Pancreas (tissue), 10 donors: ENCODE measurements at places on chromosomes 4 and X.
A peak's percentile ranks its signal among the peaks of the same experiment; 100 is the strongest.

GRCh38 chr4:184136525-184136924, 81.1 kb downstream of the ENPP6 start:
- H3K36me3 ChIP-seq = no peaks in the 10 kb centered on the region
- H3K4me1 ChIP-seq = no peaks in the 10 kb centered on the region
- H3K4me3 ChIP-seq = no peak overlapping the region
- no peak overlapping the region for H3K27ac ChIP-seq

- H3K36me3 ChIP-seq = no peaks in the 10 kb centered on the region
- no peaks in the 10 kb centered on the region for H3K27me3 ChIP-seq
- no peak for DNase-seq
- no peak overlapping the region for H3K4me3 ChIP-seq
- H3K4me1 ChIP-seq = peaks cover 29% of the 10 kb centered on the region
- peak overlapping the region; percentile 34 for H3K27ac ChIP-seq
These were observed 48.0 kb downstream of the RAPGEF2 start for GRCh38 chr4:159150821-159151390.

DNA sequence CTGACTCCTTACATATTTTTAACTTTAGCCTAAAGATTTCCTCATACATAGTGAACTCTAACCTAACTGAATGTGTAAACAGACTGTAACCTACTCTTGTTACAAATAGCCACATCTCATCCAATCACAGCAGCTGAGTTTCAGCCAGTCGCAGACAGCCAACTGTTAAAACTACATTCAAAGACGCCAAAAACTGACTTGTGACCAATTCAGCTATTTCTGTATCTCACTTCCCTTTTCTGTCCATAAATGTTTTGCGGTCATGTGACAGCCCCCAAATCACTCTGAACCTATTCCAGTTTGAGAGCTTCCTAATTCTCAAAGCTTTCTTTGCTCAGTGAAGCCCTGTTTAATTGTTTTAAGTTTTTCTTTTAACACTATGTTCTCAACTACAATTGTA, 2731.9 kb downstream of the ARAP2 start:
- no peak overlapping the region for H3K27ac ChIP-seq
- H3K36me3 ChIP-seq = no peaks in the 10 kb centered on the region
- H3K4me1 ChIP-seq = no peaks in the 10 kb centered on the region
- no peaks in the 10 kb centered on the region for H3K27me3 ChIP-seq
- no peak for DNase-seq

DNA sequence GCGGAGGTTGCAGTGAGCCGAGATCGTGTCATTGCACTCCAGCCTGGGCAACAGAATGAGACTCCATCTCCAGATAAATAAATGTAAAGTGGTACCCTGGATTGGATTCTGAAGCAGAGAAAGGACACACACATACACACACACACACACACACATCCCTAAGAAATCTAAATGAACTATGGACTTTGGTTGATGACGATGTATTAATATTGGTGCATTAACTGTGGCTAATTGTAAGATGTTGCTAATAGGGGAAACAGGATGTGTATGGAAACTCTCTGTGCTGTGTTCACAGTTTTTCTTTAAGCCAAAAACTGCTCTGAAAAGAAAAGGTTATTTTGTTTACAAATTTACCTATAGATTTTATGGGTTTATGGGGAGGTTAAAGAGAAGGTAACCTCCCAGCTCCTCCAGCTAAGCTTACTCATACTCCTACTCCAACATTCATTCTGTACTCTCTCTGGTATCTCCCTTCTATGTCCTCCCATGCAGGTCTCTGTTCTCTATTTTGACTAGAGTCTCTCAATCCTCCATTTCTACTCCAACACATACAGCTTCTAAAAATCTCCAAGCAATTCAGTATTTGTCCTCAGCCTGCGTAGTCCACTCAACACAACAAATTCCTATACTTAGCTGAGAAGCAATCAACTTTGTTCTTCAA, 46.5 kb upstream of the RELL1 start:
- no peak overlapping the region for H3K27ac ChIP-seq
- H3K36me3 ChIP-seq = no peaks in the 10 kb centered on the region
- no peaks in the 10 kb centered on the region for H3K27me3 ChIP-seq
- no peak for DNase-seq
- no peaks in the 10 kb centered on the region for H3K4me1 ChIP-seq

DNA sequence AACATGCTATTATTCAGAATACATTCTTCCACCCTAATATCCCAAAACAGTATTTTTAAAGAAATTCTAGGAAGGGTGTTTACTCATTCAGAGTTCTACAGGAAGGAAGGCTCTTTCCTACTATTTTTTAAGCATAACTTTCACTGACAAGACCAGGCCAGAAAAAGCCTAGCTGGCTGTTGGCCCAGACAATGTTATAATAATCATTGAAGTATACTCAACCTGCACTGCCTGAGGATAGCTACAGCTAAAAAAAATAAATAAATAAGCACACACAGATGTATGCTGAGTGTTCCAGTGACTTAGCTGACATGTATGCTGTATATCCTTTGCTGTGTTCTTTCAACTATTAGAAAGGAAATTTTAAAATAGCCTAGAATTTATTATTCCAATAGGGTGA, 145.8 kb upstream of the SPRY1 start:
- no peak overlapping the region for H3K27ac ChIP-seq
- H3K4me1 ChIP-seq = peaks cover 11% of the 10 kb centered on the region
- H3K4me3 ChIP-seq = no peak overlapping the region
- no peak for DNase-seq
- no peaks in the 10 kb centered on the region for H3K36me3 ChIP-seq
